Fibroblast of villous mesenchyme (primary cell): ENCODE measurements at places on chromosomes 7 and 10. TPM values are rescaled to one million over a fixed set of nuclear protein-coding genes. Genes with fewer than 3 reads are reported as not detected.

The SMIM30 gene
- 47.4 and 75.6 TPM in 2 replicates for total RNA-seq

The NOBOX gene
- total RNA-seq: not detected in 2 replicates

The SEC24C gene
- 42.8 and 54.0 TPM in 2 replicates for total RNA-seq

The TBRG4 gene
- 69.6 and 80.7 TPM in 2 replicates for total RNA-seq

The TAC1 gene
- total RNA-seq: not detected in 2 replicates

The OGDHL gene
- under 0.01 and 0.32 TPM in 2 replicates for total RNA-seq

The ITIH5 gene
- under 0.01 and 0.43 TPM in 2 replicates for total RNA-seq

The CDH23 gene
- under 0.01 TPM in 2 replicates for total RNA-seq

The SLC18A3 gene
- under 0.01 TPM in 1 of 2 replicates, not detected in the other for total RNA-seq

The CNTNAP2 gene
- not detected in 2 replicates for total RNA-seq

The EPO gene
- not detected in 2 replicates for total RNA-seq

The SLC13A1 gene
- total RNA-seq: not detected in 2 replicates

The LOXL4 gene
- total RNA-seq: 67.8 and 68.3 TPM in 2 replicates

The PNLIP gene
- total RNA-seq: not detected in 2 replicates

The ECD gene
- total RNA-seq: 31.6 and 33.2 TPM in 2 replicates

The ALOX5 gene
- total RNA-seq: not detected in 2 replicates

The MSMB gene
- not detected in 2 replicates for total RNA-seq

- DNase-seq: no peak
These were observed 365.8 kb downstream of the BBS9 start for GRCh38 chr7:33495207-33495606.

GRCh38 chr7:37714606-37715005 is 31.0 kb downstream of the GPR141 start:
- no peak for DNase-seq

- peak; percentile 17 for DNase-seq
These were observed 558 bp downstream of the TCTN3 start for GRCh38 chr10:95693071-95693667.

GRCh38 chr7:25642849-25643248 is 414.6 kb upstream of the NPVF start:
- DNase-seq: no peak

- DNase-seq: peak; percentile 60
These were observed 24.4 kb downstream of the GSDME start for GRCh38 chr7:24732646-24733413.

- no peak for DNase-seq
These were observed 33.9 kb upstream of the XPNPEP1 start for GRCh38 chr10:109957092-109957797.

DNA sequence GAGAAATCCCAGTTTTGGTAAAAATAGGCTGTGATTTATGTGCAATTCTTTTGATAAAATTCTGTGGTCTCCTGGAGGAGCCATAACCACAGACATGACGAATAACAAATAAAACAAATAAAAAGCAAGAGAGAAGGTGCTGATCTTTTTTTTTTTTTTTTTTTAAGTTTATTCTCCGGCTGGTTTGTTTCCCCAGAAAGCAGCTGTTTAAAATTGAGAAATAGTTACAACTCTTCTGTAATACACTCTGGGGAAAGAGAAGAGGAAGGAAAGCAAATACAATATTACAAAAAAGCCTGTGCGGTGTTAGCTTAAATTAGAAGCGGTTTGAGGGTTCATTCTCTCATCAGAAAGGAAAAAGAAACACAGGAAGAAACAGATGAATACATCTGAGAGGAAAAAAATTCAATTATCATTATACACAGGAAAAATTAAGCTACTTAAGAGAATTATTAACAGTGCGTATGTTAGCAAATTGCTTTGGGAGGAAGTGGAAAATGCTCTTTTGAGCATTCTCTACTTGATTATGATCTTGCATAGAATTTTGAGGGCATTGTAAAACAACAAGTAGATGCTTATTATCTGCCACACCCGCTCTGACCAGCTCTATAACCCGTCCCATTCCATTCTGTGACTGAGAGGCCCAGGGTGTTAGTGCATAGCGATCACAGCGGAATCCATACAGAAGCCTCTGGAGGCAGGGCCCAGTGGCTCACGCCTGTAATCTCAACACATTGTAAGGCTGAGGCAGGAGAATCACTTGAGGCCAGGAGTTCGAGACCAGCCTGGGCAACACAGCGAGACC is 40.6 kb upstream of the WAC start:
- peak; percentile 3 for DNase-seq

- no peak for DNase-seq
These were observed 757.1 kb downstream of the AUTS2 start for GRCh38 chr7:70355198-70356020.

DNA sequence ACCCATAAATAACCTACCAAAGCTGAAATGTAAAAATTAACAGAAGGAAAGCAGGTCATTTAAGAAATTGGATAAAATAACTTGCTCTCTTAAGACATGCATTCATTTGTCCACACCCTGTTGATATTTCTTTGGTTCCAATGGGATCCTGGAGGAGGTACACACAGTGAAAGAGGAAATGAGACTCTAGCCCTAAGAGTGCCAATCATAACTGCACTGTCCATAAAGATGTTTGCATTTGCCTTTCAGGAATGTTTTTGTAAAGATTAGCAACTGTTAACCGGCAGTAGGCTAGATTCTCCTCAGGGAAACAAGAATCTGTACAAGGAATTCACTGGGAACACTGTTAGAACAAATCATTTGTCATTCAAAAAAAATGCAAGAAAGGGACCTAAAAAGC is 61.0 kb downstream of the MEOX2 start:
- DNase-seq: no peak

- DNase-seq: no peak
These were observed 625.7 kb upstream of the KCND2 start for GRCh38 chr7:119647286-119647685.

GRCh38 chr10:87844837-87845623 is 18.3 kb downstream of the KLLN start:
- DNase-seq: peak; percentile 50

- no peak for DNase-seq
These were observed 3.1 kb upstream of the RBP4 start for GRCh38 chr10:93604146-93604545.

DNA sequence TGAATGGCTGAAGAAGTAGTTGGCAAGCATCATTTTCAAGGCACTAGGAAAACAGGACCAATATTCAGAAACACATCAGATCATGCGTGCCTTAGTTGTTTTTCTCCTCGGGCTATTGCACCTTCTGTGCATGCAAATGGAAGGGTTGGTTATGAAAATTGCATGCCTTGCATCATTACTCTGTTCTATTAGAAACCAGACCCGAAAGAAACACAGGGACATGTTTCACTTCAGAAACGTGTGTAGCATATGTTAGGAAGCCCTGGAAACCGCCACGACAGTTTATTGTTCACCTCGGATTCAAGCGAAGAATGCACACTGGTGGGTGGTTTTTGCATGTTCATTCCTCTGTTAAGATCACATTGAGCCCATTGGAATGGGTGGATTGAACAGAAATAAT is 214.7 kb downstream of the FRMD4A start:
- DNase-seq: no peak

- no peak for DNase-seq
These were observed 177.2 kb downstream of the FANK1 start for GRCh38 chr10:126073606-126074005.

GRCh38 chr10:75762431-75762802 is 331.0 kb downstream of the LRMDA start:
- no peak for DNase-seq

- DNase-seq: no peak
These were observed 210.7 kb upstream of the FRMD4A start for GRCh38 chr10:14541379-14541778.

DNA sequence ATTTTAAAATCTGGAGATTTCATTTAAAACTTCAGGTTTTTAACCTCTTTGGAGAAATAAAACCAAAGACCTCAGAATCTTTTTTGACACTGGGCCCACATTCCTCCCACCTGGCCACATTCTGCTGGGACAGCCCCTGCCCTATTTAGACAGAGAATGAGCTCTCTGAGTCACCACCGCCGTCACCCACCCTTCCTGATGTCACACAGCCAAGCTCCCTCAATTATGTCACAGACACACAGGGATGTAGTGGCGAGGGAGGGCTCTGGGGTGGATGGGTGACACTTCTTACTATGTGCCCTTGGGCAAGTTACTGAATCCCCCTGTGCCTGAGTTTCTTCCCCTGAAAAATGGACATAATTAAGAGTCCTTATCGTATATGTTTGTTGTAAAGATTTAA is 162.6 kb downstream of the RAB11FIP2 start:
- DNase-seq: no peak

DNA sequence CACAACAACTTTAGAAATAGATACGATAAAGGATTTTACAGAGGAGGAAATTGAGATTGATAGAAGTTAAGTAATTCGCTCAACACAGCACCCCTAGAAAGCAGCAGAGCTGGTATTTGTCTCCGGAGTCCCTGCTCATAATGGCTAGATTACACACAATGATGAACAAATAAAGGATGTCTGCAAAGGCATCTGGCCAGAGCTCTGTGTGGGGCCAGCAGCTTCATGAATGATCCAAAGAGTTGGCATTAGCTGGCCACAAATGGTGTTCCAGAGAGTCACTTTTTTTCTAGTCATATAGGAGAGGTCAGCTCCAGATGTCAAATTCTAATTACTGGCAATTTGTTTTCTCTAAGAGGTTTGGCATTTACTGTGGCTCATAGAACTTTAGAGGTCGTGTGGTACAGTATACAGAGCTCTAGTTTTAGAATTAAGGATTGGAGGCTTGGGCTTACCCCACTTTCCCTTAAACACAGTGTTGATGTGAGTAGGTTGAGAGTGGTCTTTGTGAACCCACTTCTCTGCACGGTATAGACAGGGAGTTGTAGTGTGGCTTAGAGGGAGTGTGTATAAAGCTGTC is 186.2 kb downstream of the BICC1 start:
- DNase-seq: no peak

DNA sequence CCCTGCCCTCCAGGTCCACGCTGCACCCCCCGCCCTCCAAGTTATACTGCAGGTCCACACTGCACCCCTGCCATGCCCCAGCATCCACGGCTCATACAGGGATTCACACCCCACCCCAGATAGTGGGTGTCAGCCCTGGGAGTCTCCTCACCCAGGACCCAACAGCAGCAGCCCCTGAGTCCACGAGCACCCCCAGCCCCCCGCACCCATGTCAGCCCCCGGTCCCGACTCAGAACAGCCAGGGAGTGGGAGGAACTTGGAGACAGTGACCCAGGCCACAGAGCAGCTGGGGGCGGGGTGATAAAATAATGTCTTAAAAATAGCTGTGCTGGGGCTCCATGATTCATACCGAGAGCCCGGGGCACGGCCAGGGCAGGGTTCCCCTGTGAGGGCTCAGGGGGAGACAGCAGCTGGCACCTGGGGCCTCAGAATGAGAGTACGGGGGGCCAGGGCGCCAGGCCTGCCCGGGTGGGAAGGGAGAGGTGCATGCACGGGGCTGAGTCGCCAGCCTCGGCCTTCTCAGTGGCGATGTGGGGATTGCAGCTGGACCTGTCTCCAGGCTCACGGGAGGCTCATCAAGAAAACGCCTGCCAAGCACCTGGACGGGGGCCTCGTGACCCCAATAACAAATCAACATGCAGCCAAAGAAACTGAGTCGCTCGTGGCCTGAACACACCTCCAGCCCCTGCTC is 29.8 kb downstream of the ADAP1 start:
- DNase-seq: peak; percentile 13

- DNase-seq: no peak
These were observed 304.9 kb downstream of the TCERG1L start for GRCh38 chr10:131006458-131007256.

DNA sequence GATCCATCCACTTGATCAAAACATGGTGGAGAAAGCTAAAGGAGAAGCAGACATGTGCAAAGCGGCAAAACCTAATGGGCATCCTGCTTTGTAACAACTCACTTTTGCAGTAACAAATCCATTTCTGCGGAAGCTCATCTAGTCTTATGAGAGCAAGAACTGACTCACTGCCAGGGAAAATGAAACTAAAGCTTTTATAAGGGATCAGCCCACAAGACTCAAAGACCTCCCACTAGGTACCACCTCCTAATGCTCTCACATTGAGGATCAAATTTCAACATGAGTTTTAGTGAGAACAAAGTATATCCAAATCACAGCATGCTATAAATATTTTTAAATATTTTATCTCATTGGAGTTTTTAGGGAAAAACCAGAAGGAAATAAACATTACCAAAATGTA is 120.1 kb upstream of the GNAI1 start:
- DNase-seq: peak; percentile 54

DNA sequence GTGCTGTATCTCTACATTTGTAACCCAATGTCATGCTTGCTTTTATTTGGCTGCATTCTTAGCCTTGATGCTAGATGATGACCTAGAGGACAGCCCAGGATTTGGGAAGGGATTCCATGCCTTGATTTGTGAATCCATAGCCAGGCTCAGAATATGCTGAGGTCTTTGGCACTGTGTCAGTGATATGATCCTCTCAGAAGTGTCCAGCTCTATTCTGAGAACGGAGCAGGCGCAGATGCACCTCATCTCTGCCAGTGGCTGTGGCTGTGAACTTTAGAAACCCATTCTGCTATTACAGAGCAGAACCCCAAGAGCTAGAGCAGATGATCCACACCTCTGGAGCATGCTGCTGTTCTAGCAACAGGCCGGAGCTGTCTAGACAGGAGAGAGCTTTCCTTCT is 212.8 kb downstream of the TRIL start:
- DNase-seq: no peak

GRCh38 chr7:28732071-28732869 is 225.9 kb downstream of the TRIL start:
- DNase-seq: peak; percentile 62

DNA sequence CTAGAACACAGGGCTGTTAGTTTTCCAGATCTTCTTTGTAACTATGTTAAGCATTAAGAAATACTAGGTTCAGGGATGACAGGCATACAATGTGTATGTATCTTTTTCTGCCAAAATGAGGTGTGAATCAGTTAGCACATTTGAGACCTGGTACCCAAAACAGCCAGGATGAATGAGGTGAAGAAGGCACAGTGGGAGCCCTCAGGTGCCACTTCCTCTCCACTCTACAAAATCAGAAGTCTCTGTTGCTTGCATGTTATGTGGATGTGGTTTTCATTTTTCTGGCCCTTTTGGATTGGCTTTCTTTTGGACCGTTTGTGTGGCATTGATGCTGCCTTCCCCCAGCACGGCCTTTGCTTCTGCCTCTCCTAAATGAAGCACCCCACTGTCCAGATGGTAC is 15.4 kb upstream of the TBXAS1 start:
- no peak for DNase-seq

GRCh38 chr10:91653219-91653870 is 20.5 kb upstream of the PPP1R3C start:
- DNase-seq: peak; percentile 34

DNA sequence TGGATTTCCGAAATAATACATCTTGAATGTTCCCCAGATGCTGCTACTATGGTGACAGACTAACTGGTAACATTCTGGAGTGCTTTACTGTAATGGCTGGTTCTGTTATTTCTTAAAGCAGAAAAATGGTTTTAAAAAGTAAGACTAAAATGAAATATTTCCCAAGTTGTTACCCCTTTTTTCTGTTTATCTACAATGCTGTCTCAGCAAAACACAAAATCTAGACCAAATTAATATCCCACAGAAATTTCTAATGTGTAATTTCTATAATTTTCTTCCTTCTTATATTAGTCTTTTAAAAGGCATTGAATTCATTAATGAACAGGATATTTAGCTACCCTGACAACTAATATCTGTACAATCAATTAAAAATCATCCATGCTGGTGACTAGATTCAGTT is 19.1 kb upstream of the MTERF1 start:
- no peak for DNase-seq

GRCh38 chr10:110409926-110410325 is 87.8 kb upstream of the DUSP5 start:
- DNase-seq: no peak
